Neural crest cell (in vitro differentiated cells): ENCODE measurements at places on chromosomes 2 and 18.

DNA sequence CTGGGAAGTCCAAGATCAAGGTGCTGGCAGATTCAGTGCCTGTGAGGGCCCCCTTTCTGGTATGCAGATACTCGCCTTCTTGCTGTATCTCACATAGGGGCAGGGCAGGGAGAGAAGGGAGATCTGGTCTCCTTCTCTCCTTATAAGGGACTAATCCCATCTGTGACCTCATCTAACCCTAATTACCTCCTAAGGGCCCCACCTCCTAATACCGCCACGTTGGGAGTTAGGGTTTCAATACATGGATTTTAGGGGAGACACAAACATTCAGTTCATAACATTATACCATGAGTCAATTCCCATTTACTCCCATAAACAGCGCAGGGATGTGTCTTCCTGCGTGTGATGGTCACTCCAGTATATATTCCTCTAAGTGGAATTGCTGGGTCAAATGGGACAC is 73.8 kb upstream of the TXNDC2 start:
- no peak for DNase-seq

- DNase-seq: no peak
Measured at GRCh38 chr2:105751272-105751671, 6.6 kb downstream of the NCK2 start.

- no peak for DNase-seq
Measured at GRCh38 chr2:128371248-128371630, 52.6 kb upstream of the HS6ST1 start.

- DNase-seq: peak; percentile 84
Measured at GRCh38 chr2:18520451-18521425, 39.7 kb downstream of the RDH14 start.

DNA sequence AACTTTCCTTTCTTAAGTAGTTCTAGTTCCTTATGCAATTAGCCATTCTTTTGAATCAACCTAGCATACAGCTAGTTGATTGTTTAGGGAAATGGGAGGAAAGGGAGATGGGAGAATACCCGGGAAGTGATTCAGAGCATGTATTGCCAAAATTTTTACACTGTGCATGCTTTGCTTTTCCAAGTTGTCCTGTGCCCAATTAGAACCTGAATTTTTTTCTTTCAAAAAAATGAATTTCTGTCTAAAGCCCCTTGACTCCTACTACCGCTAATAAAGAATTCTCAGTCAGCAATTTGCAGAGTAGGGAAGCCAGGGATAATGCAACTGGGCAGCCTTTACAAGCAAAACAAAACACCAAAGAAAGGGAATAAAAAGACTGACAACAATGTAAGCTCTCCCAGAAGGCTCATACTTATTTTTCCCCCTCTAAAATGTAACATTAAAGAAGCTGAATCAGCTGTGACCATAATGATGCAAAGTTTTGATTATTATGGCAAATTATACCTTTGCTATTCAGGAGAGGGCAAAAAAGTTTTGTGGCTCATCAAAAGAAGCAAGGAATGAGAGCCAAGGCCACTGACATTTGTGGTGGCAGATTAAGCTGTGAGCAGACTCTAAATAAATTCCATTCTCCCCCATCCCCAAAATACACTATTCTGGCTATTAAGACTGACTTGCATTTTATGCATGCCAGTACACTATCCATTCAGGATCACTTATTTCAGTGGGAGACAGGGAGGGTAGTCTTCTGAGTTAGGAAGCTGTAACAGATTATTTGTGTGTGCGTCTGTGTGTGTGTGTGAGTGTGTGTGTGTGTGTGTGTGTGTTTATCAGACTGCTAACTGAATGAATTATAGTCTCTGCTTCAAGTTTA is 174.3 kb downstream of the ERBB4 start:
- no peak for DNase-seq

- no peak for DNase-seq
Measured at GRCh38 chr18:8333961-8334360, 275.3 kb upstream of the RAB12 start.

DNA sequence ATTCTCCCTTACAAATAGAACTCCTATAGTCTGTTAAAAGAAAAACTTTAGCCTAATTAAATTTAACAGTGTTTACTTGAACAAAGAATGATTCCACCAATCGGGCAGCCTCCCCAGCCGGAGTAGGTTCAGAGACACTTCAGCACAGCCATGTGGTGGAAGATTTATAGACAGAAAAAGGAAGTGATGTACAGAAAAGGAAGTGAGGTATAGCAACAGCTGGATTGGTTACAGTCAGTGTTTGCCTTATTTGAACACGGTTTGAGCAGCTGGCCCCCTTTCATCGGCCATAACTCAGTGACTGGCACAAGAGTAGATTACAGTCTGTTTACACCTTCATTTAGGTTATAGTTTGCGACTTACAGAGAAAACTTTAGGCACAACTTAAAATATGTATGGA is 2.1 kb upstream of the SKA1 start:
- DNase-seq: no peak

- DNase-seq: no peak
Measured at GRCh38 chr2:62787386-62787785, 81.9 kb downstream of the EHBP1 start.

DNA sequence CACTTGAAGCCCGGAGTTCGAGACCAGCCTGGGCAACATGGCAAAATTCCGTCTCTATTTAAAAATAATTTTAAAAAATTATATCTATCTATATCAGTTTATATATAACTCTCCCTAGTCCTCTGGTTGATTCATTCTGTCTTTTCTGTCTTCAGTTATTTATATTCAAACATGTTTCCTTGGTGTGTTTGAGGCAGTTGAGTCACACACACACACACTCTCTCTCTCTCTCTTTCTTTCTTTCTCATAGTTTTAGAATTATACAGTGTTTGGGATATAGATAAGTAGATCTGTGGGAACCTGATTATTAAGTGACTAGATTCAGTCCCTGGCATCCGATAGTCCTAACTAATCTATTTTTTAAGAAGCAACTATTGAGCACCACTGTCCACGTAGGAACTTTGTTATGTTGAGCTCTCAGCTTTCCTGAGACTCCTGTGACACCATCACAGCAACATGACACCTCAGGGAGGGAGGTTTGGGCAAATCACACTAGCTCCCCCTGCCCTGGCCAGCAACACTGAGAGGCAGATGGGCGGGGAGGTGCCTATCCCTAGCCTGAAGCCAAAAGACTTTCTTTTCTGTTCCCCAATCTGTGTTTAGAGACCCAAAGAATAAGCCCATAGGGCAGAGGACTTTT is 482.7 kb downstream of the DLGAP1 start:
- no peak for DNase-seq

DNA sequence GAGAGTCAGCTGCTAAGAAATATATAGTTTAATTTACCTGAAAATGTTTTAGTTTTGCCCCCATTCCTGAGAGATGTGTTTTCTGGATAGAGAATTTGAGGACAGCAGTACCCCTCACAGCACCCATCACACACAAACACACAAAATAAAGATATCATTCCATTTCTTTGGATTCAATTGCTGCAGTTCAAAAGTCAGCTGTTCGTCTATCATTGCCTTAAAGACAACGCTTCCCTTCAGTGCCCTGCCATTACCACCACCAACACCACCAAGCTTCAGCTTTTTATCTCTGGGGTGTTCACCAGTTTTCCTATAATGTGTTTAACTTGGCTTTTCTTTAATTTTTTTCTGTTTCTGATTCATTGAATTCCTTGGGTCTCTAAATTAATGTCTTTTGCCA is 49.7 kb downstream of the RDH14 start:
- no peak for DNase-seq

DNA sequence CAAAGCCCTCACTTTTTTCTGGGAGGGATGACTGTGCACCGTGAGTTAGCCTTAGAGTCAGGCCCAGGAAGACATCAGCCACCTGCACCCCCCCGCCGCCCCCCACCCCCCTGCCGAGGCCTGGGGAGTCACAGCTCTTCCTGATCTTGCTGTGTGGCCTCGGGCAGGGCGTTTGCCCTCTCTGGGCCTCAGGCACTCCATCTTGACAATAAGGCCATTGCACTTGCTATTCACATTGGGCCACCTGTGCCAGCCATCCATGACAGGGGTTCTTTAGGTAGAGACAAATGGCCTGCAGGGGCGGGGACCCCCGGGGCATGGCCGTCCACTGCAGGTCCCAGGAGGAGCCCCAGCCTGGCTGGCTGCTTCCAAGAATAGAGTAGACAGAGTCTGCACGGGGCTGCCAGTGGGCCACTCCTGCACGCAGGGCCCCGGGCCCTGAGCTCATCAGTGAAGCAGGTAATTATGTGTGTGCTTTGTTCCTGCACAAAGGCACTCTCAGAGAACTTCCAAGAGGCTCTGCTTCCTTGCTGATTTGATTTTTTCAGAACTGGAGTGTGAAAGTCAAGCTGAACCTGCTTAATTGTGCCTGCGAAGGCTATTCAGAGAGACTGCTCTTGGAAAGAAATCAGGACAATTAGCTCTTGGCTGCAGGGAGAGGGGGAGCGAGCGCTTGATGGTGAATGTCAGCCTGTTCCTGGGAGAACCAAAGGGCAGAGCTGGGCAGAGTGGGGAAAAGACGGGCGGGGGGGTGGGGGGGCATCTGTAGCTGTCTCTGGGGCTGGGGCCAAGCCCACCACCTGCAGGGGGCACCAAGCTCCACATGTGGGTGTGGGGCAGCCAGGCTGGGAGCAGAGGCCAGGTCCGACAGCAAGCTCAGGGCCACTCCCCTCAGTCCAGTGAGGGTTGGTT is 40.3 kb downstream of the RRM2 start:
- DNase-seq: peak; percentile 35
